Activated T-helper 2 cell treated with anti-CD3 and anti-CD28 coated beads, Interferon-gamma antibody, Interleukin-2, Interleukin-4, amounts not matched to agents 10 μg/mL and 5 μg/mL and 100 μg/mL, durations not matched to agents 14 hours and 24 hours and 36 hours (primary cell): ENCODE measurements at places on chromosomes 16 and 17.

DNA sequence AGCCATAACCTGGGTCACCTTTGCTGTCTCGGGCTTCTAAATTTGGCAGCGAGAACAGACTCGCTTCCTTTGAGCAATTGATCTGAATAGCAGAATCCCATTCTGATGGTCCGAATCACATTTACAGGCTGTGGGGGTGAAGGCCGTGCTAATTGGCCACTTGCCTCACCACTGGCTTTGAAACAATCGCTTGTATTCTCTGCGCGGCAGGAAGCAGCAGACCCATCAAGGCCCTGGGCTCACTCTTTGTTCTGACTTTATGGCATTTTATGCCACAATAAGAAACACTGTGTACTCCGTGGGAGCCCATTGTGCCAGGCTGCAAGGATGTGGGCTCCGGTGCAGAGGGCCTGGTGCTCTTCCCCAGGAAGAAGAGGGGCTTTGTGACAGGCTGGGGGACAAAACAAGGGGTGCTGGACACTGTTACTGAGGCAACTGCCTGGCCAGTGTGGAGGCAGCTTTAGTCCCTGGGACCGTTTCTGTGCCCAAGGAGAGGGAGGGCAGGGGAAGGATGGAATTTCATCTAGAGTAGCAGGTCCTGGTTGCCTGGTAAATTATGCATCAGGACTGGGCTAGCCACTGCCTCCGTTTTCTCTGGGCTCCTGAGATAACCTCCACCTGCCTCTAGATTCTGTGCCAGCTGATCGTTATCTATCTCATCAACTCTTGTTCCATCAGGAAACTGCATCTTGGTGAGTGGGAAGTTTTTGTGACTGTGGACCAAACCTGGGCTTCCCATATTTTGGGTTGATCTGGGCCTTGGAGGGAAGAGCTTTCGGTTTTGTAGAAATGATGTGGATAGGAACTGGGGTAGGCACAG lies 78.5 kb downstream of the MRC2 start:
- no peak overlapping the region for H3K27ac ChIP-seq
- peaks cover 57% of the 10 kb centered on the region for H3K27me3 ChIP-seq
- no peaks in the 10 kb centered on the region for H3K36me3 ChIP-seq
- H3K4me3 ChIP-seq: no peak overlapping the region
- no peak for DNase-seq
- H3K4me1 ChIP-seq: peaks cover 3% of the 10 kb centered on the region

DNA sequence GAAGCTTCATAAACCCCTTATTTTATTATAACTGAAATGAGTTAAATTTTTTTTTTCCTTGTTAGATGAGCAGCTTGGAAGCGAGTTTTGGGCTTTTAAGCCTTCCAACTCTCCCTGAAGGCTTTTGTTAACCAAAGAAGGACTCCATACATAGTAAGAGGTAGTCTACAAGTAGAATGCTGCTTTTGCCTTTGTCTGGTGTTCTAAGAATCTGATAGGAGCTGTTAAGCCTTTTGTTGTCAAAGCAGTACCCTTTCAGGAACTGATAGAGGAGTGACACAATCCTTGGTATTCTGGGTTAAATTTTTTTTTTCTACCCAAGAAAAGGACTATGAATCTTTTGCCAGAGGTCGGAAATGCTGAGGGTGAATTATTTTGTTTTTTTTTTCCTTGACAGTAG lies 26.1 kb downstream of the MAP2K4 start:
- no peak overlapping the region for H3K4me3 ChIP-seq
- no peaks in the 10 kb centered on the region for H3K27me3 ChIP-seq
- H3K4me1 ChIP-seq: peaks cover 16% of the 10 kb centered on the region
- no peak overlapping the region for H3K27ac ChIP-seq

- peaks cover 24% of the 10 kb centered on the region for H3K36me3 ChIP-seq
- no peak overlapping the region for H3K4me3 ChIP-seq
- no peaks in the 10 kb centered on the region for H3K27me3 ChIP-seq
Measured at GRCh38 chr16:85652431-85653221, 36.1 kb downstream of the GINS2 start.

DNA sequence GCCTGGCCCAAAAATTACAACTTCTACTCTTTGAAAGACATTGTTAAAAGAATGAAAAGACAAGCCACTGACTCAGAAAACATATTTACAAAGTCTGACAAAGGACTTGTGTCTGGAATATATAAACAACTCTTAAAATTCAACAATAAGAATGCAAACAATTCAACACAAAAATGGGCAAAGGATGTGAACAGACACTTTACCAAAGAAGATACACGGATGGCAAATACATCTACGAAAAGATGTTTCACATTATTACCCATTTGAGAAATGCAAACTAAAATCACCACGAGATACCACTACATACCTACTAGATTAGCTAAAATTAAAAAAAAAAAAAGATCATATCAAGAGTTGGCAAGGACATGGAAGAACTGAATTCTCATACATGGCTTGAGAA lies 80.8 kb upstream of the METRNL start:
- no peak overlapping the region for H3K4me3 ChIP-seq
- DNase-seq: no peak
- no peak overlapping the region for H3K27ac ChIP-seq
- no peaks in the 10 kb centered on the region for H3K4me1 ChIP-seq
- peaks cover 5% of the 10 kb centered on the region for H3K27me3 ChIP-seq
- peaks cover 54% of the 10 kb centered on the region for H3K36me3 ChIP-seq

DNA sequence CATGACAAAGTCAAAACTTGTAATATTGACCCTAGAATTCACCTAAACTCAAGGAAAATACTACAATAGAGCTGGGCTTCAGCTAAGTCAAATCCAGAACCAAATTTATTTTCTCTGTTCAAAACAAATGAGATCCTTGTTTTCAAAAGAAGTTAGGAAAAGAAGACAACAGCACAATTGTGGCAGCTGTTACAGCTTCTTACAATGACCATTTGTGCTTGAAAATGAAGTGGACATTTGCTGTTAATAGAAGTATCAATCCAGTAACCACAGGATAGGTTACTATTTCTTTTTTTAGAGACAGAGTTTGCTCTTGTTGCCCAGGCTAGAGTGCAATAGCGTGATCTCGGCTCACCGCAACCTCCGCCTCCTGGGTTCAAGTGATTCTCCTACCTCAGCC lies 44.4 kb downstream of the APPBP2 start:
- H3K36me3 ChIP-seq: peaks cover 22% of the 10 kb centered on the region
- H3K27me3 ChIP-seq: no peaks in the 10 kb centered on the region
- no peak for DNase-seq
- H3K4me3 ChIP-seq: no peak overlapping the region
- no peak overlapping the region for H3K27ac ChIP-seq
- H3K4me1 ChIP-seq: no peaks in the 10 kb centered on the region

- no peaks in the 10 kb centered on the region for H3K36me3 ChIP-seq
- DNase-seq: no peak
- H3K27ac ChIP-seq: peak overlapping the region; percentile 78
- peaks cover 31% of the 10 kb centered on the region for H3K4me1 ChIP-seq
Measured at GRCh38 chr16:27377666-27378485, 24.1 kb upstream of the IL21R start.

- peaks cover 28% of the 10 kb centered on the region for H3K36me3 ChIP-seq
- no peak overlapping the region for H3K4me3 ChIP-seq
- no peaks in the 10 kb centered on the region for H3K4me1 ChIP-seq
- no peak overlapping the region for H3K27ac ChIP-seq
- H3K27me3 ChIP-seq: no peaks in the 10 kb centered on the region
- DNase-seq: no peak
Measured at GRCh38 chr16:3486506-3487215, 8.6 kb downstream of the C16orf90 start.

DNA sequence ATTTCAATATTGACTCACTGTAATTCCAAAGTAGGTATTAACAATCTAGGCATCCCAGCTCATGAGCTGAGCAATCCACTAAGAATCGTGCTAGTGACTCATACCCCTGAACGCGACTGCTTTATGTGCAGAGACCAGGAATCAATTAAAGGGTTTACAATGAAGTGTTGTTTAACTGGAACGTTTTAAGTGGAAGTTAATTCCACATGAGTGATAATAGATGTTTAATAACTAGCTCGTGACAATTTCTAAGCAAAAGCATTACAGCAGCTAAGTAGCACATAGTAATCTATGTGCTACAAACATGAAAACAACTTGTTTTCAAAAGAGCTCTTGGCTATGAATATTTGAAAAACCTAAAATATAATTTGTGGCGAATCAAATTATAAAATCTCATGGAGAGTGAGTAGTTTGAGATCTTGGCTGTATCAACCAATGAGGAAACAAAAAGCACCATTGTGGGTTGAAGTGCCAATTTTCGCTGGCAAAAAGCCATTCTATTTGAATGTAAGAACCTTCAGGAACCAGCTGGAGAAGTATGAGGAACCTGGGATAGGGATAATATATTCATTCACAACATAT lies 9.4 kb downstream of the GJC1 start:
- no peak overlapping the region for H3K4me3 ChIP-seq
- peaks cover 4% of the 10 kb centered on the region for H3K27me3 ChIP-seq
- no peaks in the 10 kb centered on the region for H3K4me1 ChIP-seq
- H3K36me3 ChIP-seq: no peaks in the 10 kb centered on the region
- H3K27ac ChIP-seq: no peak overlapping the region

DNA sequence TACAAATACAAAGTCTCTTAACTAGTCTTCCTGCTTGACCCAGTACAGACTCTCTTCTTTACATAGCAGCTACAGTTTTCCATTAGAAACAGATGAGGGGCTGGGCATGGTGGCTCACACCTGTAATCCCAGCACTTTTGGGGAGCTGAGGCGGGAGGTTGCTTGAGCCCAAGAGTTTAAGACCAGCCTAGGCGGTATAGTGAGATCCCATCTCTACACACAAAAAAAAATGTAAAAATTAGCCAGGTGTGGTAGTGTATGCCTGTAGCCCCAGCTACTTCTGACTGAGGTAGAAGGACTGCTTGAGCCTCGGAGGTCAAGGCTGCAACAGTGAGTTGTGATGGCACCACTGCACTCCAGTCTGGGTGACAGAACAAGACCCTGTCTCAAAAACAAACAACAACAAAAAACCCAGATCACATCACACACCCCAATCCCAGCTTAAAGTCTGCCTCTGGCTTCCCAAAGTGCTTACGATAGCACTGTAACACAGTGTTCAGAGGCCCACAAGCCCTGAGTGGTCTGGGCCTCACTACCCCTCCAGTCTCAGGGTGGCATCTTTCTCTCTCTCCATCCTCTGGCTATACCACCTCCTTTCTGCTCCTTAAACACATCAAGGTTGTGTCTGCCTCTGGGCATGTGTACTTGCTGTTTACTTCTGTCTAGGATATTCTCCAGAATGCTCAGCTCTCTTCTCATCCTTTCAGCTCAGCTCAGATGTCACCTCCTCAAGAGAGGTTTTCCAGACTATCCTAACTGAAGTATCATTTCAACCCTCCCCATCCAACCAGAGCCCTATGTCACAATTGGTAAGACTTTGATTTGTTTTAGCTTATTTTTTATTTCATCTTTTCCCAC lies 4.0 kb downstream of the MMD start:
- H3K4me1 ChIP-seq: peaks cover 59% of the 10 kb centered on the region
- H3K36me3 ChIP-seq: peaks cover 62% of the 10 kb centered on the region
- peak overlapping the region; percentile 2 for H3K27ac ChIP-seq
- no peak for DNase-seq
- no peak overlapping the region for H3K4me3 ChIP-seq
- no peaks in the 10 kb centered on the region for H3K27me3 ChIP-seq

DNA sequence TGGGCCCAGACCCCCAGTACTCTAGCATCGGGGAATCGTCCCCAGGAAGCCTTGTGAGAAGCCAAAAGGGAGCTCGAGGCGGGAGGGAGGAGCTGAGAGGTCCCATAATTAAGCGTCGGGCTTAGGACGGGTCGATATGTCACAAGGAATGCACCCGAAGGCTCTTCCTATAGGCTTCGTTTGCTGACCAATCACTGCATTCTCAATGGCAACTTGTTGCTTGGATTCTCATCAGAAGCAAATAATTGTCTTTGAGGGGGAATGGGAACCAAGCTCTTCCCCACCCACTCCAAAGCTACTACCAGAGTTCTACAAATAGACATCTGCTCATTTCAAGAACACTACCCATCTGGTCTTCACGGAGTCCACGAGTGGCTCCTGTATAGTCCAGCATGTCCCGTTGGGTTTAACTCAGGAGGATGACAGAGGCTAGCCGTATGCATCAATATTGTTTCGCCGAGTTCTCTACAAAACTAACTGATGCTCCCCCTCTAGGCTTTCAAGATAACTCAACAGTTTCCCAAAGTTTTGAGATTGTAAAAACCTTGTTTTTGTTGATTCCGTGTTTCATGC lies 628 bp upstream of the BLMH start:
- peaks cover 20% of the 10 kb centered on the region for H3K36me3 ChIP-seq
- no peak overlapping the region for H3K4me3 ChIP-seq
- H3K4me1 ChIP-seq: peaks cover 13% of the 10 kb centered on the region
- no peak overlapping the region for H3K27ac ChIP-seq

DNA sequence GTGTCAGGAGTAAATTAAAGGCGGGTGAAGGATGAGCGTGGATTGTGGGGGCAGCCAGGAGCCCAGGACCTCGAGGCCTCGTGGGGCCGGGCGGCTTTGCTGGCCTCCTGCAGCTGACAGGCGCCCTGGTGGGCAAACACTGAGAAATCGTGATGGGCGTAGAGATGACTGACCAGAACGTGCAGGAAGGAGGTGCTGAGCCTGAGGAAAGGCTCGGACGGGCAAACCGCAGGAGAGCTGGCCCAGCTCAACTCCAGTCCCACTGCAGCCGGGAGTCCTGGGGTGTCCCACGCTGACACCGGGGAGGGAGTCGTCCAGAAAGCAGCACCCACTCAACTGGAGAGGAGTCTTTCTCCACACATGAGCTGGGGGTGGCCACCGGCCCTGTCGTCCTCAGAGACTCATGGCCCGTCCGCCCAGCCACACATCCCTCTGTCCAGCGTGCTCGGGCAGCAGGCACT lies 36.9 kb downstream of the METRNL start:
- DNase-seq: no peak
- H3K27ac ChIP-seq: no peak overlapping the region
- no peak overlapping the region for H3K4me3 ChIP-seq
- H3K27me3 ChIP-seq: peaks cover 15% of the 10 kb centered on the region

- DNase-seq: no peak
- H3K27ac ChIP-seq: no peak overlapping the region
- no peaks in the 10 kb centered on the region for H3K4me1 ChIP-seq
- peaks cover 6% of the 10 kb centered on the region for H3K36me3 ChIP-seq
- H3K27me3 ChIP-seq: no peaks in the 10 kb centered on the region
Measured at GRCh38 chr17:58985971-58986370, 120.7 kb downstream of the TRIM37 start.

- no peaks in the 10 kb centered on the region for H3K27me3 ChIP-seq
- no peak overlapping the region for H3K27ac ChIP-seq
- H3K36me3 ChIP-seq: peaks cover 7% of the 10 kb centered on the region
- DNase-seq: no peak
- H3K4me3 ChIP-seq: no peak overlapping the region
Measured at GRCh38 chr16:29237971-29238370, 168.5 kb downstream of the NPIPB11 start.

GRCh38 chr17:74571621-74572270 lies 4.4 kb upstream of the CD300H start:
- H3K36me3 ChIP-seq: no peaks in the 10 kb centered on the region
- peaks cover 14% of the 10 kb centered on the region for H3K4me1 ChIP-seq
- H3K27ac ChIP-seq: no peak overlapping the region
- peaks cover 31% of the 10 kb centered on the region for H3K27me3 ChIP-seq

GRCh38 chr16:3004781-3005284 lies 7.9 kb upstream of the CLDN9 start:
- no peaks in the 10 kb centered on the region for H3K36me3 ChIP-seq
- H3K27ac ChIP-seq: no peak overlapping the region
- H3K27me3 ChIP-seq: peaks cover 4% of the 10 kb centered on the region
- H3K4me3 ChIP-seq: peak overlapping the region; percentile 74
- no peak for DNase-seq
